Aorta (tissue), 5 donors: ENCODE measurements at places on chromosomes 2 and 18.

GRCh38 chr2:12429779-12430406 is 286.8 kb upstream of the TRIB2 start:
- DNase-seq = no peak
- H3K4me1 ChIP-seq = no peaks in the 10 kb centered on the region
- no peak overlapping the region for H3K4me3 ChIP-seq
- no peak overlapping the region for H3K27ac ChIP-seq
- peaks cover under 1% of the 10 kb centered on the region for H3K36me3 ChIP-seq
- H3K27me3 ChIP-seq = no peaks in the 10 kb centered on the region

DNA sequence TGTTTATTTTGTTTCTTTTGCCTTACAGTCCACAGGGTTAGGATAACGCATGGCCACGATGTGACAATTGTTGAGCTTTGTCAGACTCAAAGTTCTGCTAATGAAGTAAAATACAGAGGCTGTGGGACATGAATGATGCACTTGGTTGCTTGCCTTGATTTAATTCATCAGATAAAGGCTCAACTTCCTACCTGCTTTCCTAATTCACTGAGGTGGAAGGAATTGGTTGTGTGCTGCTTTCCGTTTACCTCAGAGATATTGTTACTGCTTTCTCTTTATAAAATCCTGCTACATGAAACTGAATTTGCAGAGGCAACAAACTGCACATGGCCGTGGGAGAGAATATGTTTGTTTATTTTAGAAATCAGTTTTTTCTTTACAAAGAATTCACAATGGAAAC is 6.6 kb downstream of the RIT2 start:
- H3K4me1 ChIP-seq = no peaks in the 10 kb centered on the region
- H3K27ac ChIP-seq = no peak overlapping the region
- H3K4me3 ChIP-seq = no peak overlapping the region
- no peaks in the 10 kb centered on the region for H3K36me3 ChIP-seq
- DNase-seq = no peak
- no peaks in the 10 kb centered on the region for H3K27me3 ChIP-seq

DNA sequence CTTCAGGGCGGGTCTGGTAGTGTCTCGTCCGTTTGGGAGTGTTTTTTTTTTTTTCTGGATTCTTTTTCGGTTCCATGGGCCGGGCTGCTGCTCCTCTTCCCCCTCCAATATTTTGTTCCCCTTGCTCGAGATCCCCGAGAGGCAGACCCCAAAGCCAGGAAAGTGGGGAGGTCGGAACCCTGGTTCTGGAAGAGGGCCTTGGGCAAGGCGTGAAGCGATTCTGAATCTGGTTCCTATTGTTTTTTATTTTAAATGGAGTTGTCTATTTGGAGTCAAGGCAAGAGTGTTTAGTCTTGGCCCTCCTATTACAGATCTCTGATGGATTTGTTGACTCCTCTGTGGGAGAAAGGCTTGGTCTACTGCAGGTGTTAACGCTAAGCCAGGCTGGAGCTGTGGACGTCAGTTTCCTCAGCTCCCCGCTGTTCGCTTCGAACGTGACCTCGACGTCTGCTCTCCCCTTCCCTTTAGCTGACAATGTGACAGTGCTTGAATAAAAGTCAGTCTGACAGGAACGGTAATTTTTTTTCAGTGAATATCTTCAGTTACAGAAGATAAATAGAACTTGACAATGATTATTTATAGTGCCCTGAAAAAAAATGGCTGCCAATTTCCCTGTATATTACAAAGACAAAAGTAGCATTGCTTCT is 683 bp upstream of the DNAJC27 start:
- H3K27ac ChIP-seq = peak overlapping the region; percentile 98
- H3K36me3 ChIP-seq = no peaks in the 10 kb centered on the region
- DNase-seq = no peak
- peak overlapping the region; percentile 65 for H3K4me3 ChIP-seq

GRCh38 chr2:224734949-224735348 is 18.8 kb upstream of the CCDC195 start:
- H3K27ac ChIP-seq = no peak overlapping the region
- H3K36me3 ChIP-seq = no peaks in the 10 kb centered on the region
- H3K4me3 ChIP-seq = no peak overlapping the region
- no peaks in the 10 kb centered on the region for H3K4me1 ChIP-seq
- no peaks in the 10 kb centered on the region for H3K27me3 ChIP-seq

DNA sequence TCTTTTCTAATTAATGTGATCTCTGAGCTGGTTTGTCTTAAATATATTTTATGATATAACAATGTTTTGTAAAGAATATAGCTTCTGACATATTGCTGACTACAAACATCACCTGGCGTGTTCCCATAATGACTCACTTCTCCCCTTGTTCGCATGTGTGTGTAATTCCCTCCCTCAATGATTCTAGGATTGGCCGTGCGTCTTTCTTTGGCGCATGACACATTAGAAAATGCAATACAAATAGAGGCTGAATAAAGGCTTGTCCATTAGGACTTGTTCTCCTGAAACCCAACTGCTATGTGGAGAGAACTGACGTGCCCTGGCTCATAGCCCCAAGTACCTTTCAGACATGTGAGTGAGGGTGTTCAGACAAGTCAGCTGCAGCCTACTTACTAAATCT is 159.7 kb upstream of the CDH20 start:
- no peak overlapping the region for H3K27ac ChIP-seq
- no peaks in the 10 kb centered on the region for H3K4me1 ChIP-seq
- no peak overlapping the region for H3K4me3 ChIP-seq
- H3K27me3 ChIP-seq = no peaks in the 10 kb centered on the region
- H3K36me3 ChIP-seq = no peaks in the 10 kb centered on the region

GRCh38 chr2:28471214-28471613 is 24.6 kb upstream of the PLB1 start:
- no peak for DNase-seq
- no peaks in the 10 kb centered on the region for H3K36me3 ChIP-seq
- H3K4me1 ChIP-seq = no peaks in the 10 kb centered on the region
- H3K27ac ChIP-seq = no peak overlapping the region
- H3K4me3 ChIP-seq = no peak overlapping the region
- no peaks in the 10 kb centered on the region for H3K27me3 ChIP-seq

- H3K27me3 ChIP-seq = no peaks in the 10 kb centered on the region
- DNase-seq = no peak
- H3K36me3 ChIP-seq = no peaks in the 10 kb centered on the region
- H3K27ac ChIP-seq = no peak overlapping the region
- H3K4me1 ChIP-seq = no peaks in the 10 kb centered on the region
These were observed 5.8 kb downstream of the MYCN start for GRCh38 chr2:15945909-15946705.

GRCh38 chr2:197096649-197097048 is 170.1 kb upstream of the PGAP1 start:
- no peaks in the 10 kb centered on the region for H3K4me1 ChIP-seq
- no peaks in the 10 kb centered on the region for H3K27me3 ChIP-seq
- no peak overlapping the region for H3K27ac ChIP-seq
- peaks cover 5% of the 10 kb centered on the region for H3K36me3 ChIP-seq

DNA sequence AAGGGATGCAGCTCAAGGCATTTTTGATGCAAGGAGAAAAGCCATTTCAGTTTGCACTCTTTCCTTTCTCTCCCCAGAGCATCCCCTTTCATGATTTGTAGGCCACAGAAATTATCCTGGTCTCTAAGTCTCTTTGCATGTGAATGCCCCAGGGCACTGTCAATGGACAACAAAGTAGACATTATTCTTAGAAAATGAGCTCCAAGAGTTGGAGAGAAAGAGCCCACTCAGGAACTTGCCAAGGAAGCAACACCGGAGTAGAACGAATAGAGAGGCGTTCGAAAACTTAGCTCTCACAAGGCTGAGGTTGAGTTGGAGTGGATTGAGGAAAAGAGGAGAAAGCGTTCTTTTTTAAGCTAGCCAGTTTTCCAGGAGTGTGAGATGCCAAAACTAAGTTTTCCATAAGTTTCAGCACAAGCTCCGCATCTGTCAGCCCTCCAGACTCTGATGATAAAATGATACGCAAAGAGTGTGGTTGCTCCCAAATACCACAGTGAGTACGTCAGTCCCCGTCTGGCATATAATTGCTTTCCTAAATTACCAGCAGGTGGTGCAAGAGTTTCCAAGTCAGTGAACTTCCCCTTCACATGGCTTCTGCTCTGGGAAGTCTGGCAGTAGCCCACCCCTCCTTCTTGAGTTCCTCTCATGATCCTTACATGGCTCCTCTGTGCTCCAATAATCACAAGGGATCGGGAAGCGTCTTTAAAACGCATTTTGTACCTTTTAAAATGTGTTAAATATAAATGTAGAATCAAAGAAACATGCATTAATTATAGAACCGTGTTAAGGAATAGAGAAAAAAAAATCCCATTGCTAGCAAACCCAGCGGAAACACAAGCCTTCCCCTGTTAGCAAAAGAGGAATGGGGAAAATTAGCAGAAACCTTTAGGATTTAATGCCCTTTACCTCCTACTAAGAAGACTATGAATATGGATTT is 1060.6 kb upstream of the FANCL start:
- H3K36me3 ChIP-seq = no peaks in the 10 kb centered on the region
- no peaks in the 10 kb centered on the region for H3K27me3 ChIP-seq
- peak overlapping the region; percentile 34 for H3K4me3 ChIP-seq
- H3K27ac ChIP-seq = no peak overlapping the region
- no peak for DNase-seq

- H3K4me3 ChIP-seq = no peak overlapping the region
- no peaks in the 10 kb centered on the region for H3K27me3 ChIP-seq
- no peaks in the 10 kb centered on the region for H3K4me1 ChIP-seq
These were observed 101.2 kb upstream of the ASB18 start for GRCh38 chr2:236365258-236366048.

DNA sequence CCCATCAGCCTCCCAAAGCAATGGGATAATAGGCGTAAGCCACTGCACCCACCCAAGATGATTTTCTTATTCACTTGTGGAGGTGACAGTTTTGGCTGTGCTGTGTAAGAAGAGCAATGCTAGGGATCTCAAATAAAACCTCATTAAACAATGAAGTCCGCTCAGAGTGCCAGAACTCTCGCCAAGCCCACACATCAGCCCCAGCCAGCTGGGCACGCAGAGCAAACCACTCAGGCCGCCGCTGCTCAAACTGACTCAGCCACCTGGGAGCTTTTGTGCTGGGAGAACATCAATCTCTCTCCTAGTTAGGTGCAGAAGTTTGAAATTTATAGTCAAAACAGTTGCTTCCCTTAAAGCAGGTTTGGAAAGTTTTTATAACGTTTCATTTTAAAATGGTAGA is 47.6 kb downstream of the RNF152 start:
- H3K4me1 ChIP-seq = no peaks in the 10 kb centered on the region
- H3K36me3 ChIP-seq = no peaks in the 10 kb centered on the region
- no peaks in the 10 kb centered on the region for H3K27me3 ChIP-seq
- no peak for DNase-seq
- H3K27ac ChIP-seq = no peak overlapping the region

GRCh38 chr2:96145036-96145847 is at the start of gene DUSP2:
Gene DUSP2 (minus strand): TSS chr2:96145440. CDS start chr2:96145354, 86 bp downstream.
- peak within 1 kb of the TSS; percentile 26 for H3K27ac ChIP-seq
- peak within 1 kb of the TSS; percentile 18 for H3K4me3 ChIP-seq
- no peaks in the 10 kb centered on the region for H3K4me1 ChIP-seq

- no peaks in the 10 kb centered on the region for H3K27me3 ChIP-seq
These were observed 27.0 kb downstream of the TMEM200C start for GRCh38 chr18:5868218-5868854.

GRCh38 chr18:34773961-34774766 is 64.1 kb downstream of the DTNA start:
- H3K36me3 ChIP-seq = no peaks in the 10 kb centered on the region
- H3K4me1 ChIP-seq = peaks cover 2% of the 10 kb centered on the region
- H3K27ac ChIP-seq = no peak overlapping the region

DNA sequence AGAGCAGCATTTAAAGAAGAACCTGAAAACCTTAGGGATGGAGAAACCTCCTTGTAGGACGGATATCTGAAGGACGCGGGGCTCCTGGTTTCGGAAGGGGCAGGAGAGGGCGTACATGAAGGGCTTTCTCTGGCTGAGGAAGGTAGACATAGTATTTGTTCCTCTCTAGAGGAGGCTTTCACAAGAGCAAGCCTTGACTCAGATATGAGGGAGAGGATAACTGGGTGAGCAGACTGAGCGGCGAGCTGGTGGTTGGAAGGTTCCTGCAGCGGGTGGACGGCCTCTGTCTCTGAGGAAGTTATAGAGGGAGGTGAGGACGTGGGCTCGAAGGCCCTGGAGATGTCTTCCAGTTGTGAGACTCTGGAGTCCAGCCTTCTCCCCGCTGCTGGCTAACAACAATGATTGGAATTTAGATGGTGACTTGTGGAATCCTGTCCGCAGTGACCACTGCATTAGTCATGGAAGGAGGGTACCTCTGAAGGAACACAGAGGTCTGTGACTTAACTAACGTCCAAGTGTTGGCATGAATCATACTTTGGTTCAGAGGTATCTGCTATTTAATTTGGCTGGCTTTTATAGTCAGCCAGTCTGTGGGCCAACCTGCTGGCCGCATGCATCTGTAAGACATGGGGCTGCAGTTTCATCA is 80.9 kb downstream of the ASAP2 start:
- DNase-seq = peak; percentile 69
- peak overlapping the region; percentile 72 for H3K27ac ChIP-seq
- H3K4me3 ChIP-seq = no peak overlapping the region
- no peaks in the 10 kb centered on the region for H3K27me3 ChIP-seq
- peaks cover 7% of the 10 kb centered on the region for H3K4me1 ChIP-seq

DNA sequence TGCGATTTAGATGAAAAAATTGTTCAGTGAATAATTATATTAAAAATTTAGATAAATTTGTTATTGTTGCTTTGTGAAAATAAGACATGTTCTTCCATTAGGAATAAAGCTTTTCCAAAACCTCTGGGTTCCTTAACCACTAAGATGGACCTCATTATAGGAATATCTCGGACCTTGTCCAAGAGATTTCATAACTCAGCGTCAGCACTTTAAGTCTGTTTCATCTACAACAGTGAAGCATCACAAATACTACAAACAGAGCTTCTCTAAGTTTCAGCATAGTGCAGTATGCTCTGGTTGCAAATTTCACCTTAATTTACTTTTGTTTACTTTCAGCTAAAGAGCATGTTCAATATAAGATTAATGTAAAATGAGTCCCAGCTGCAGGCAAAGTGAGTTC is 150.3 kb downstream of the UBE2E3 start:
- H3K27ac ChIP-seq = no peak overlapping the region
- DNase-seq = no peak
- no peaks in the 10 kb centered on the region for H3K36me3 ChIP-seq
- H3K4me3 ChIP-seq = no peak overlapping the region
- H3K27me3 ChIP-seq = no peaks in the 10 kb centered on the region

- no peaks in the 10 kb centered on the region for H3K36me3 ChIP-seq
- peaks cover 6% of the 10 kb centered on the region for H3K4me1 ChIP-seq
- peak overlapping the region; percentile 92 for H3K27ac ChIP-seq
- peak overlapping the region; percentile 85 for H3K4me3 ChIP-seq
- no peaks in the 10 kb centered on the region for H3K27me3 ChIP-seq
- DNase-seq = no peak
These were observed 1.3 kb downstream of the BIRC6 start for GRCh38 chr2:32358111-32358482.

DNA sequence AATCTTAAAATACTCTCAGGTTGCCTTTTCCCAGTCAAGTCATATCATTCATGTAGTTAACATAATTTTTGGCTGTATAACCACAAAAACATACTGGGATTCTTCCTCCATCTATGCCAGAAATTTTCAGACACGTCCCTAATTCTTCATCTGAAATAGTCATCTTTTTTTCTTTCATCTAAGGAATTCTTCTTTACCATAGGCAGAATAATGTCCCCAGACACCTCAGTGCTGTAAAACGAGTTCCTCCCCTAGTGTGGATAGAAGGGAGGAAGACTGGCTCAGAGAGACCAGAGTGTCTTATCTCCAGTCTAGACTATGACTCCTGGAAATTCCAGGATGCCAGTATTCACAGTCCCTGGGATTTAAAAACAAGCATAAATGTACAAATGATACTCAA is 127.8 kb downstream of the MREG start:
- no peaks in the 10 kb centered on the region for H3K27me3 ChIP-seq
- H3K36me3 ChIP-seq = no peaks in the 10 kb centered on the region
- H3K4me1 ChIP-seq = peaks cover 6% of the 10 kb centered on the region

GRCh38 chr18:62585274-62586150 is 62.7 kb downstream of the ZCCHC2 start:
- no peaks in the 10 kb centered on the region for H3K36me3 ChIP-seq
- no peak overlapping the region for H3K27ac ChIP-seq
- H3K27me3 ChIP-seq = no peaks in the 10 kb centered on the region
- no peaks in the 10 kb centered on the region for H3K4me1 ChIP-seq
- H3K4me3 ChIP-seq = no peak overlapping the region
